ENCODE measurements at places on chromosomes 12 and 14.

DNA sequence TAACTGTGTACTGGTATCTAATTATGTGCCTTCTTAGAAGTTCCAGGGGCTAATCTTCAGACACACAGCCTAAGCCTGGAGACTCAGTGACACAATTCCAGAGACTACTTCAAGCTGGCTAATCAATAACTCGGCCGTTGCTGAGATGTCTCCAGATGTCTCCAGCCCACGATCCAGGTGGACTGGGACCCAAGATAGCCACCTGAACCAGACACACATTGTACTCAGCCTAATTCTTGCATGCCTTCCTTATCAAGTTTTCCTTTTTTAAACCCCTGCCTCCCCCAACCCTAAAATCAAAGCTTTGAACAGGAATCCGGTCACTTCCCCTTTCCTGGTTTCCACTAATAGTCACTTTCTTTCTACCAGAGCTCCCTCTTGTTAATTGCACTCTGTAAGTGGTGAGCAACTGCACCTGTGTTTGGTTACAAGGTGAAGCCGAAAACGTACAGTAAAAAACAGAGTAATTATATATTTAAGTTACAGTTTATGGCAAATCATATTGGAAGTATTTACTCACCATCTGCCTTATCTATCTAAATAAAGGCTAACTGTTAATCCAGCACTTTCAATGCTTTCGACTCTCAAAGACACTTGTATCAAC, 39.8 kb upstream of the PTGDR start:
- no peak for DNase-seq

DNA sequence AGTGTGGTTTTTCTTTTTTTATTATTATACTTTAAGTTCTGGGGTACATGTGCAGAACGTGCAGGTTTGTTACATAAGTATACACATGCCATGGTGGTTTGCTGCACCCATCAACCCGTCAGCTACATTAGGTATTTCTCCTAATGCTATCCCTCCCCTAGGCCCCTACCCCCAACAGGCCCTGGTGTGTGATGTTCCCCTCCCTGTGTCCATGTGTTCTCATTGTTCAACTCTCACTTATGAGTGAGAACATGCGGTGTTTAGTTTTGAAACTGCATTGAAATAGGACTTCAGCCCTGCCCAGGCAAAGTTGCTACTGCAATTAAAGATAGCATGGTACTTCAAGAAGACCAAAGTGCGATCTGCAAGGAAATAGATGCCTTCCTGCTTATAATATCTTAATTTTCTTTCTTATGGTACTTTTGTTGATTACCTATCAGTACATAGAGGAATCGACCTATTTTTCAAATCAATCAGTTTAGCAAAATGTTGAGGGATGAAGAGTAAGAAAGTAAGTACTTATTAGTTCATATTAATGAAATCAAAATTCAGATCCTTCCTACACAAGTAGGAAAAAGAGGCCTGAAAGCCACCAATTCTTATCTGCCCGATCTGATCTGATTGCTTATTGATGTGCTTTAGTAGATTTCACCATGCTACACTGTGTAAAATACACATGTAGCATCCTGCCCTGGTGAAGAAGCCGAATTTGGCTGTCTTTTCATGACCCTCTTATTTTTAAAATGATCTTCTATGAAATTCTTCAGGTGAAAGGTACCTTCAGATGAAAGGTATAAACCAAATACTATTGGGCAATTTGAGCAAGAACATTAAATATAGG, 1.6 kb downstream of the LTA4H start:
- no peak for DNase-seq

GRCh38 chr12:120352117-120352516, 16.8 kb downstream of the MSI1 start:
- DNase-seq = no peak

- DNase-seq = no peak
Observed at GRCh38 chr12:96456265-96456974, 33.0 kb upstream of the CFAP54 start.

DNA sequence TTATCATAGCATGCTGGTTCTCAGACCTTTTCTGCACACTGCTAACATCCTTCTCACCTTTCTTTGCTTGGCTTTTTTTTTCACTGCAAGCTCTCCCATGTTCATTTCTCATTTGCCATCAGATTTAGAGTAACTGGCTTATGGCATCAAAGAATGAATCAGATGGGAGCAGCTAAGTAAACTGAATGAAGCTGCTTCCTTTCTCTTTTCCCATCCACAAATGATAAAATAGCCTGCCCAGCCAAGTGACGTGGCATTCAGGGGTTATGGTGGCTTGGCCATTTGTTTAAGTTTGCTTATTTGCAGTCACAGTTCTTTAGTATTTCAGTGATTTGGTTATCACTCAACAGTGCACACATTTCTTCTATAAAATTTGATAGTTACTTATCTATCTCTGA, 708.6 kb downstream of the DIO2 start:
- no peak for DNase-seq

DNA sequence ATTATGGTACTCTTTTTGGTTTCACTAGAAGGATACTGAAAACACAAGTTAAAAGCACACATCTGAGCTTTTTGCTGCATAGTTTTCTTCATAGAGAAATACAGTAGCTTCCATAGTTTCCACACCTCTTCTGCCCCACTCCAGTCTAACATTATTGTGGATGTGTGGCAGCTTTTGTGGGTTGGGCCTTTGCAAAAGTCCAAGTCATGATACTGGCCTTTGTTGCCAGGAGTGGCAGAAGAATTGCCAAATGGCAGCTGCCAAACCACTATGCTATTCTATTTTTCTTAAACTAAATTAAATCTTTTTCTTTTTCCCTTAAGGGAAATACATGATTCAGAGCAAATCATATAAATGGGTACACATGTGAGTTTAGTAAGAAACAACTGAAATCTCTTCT, 114.8 kb downstream of the PLEKHA5 start:
- no peak for DNase-seq

GRCh38 chr12:34108405-34108803, 86.1 kb downstream of the ALG10 start:
- DNase-seq = no peak

DNA sequence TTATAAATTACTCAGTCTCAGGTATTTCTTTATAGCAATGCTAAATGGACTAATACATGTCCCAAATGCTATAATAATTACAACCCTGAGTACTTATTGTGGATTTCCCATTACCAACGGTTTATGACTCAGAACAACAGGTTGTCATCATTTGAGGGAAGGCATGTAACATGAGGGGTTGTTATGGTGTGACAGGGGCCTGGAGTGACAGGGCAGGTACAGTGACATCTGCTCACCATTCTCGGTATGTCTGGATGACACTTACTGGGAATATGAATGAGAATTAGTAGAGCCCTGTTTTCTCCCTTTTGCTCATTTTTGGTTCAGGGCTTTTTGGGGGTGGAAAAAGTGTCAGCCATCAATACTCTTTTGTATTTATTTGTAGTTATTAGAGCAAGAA, 36.2 kb upstream of the FERMT2 start:
- DNase-seq = no peak

GRCh38 chr14:65359503-65359902, 53.0 kb upstream of the FUT8 start:
- no peak for DNase-seq

- DNase-seq = no peak
Observed at GRCh38 chr12:93061473-93062419, 132.7 kb upstream of the EEA1 start.

DNA sequence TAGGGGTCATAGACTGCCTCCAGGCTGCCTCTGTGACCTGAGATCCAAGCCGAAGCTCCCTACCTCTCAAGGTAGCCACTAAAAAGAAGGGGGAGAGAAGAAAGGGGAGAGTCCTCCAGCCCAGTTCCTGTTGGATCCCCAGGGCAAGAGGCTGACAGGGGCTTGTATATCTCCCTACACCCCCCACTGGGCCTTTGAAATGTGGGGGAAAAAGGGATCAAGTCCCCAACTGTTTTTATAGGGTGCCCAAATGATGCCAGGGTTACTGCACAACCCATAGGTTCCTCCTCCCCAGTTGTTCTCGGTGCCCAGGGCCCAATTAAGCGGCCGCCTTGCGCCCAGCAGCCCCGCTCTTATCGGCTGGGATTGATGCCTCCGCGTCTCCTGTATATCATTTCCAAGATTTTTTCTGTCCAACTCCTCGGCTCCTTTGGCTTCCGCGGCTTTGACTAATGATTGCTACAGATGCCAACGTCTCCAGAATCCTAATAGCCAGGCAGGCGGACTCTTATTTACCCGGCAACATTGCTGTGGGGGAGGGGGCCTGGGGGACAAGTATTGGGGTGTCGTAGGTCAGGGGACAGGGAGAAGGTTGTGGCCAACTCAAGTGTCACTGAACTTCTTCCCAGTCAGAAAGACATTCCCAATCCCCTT, 7.6 kb upstream of the HOXC4 start:
- DNase-seq = no peak

- DNase-seq = peak; percentile 31
Observed at GRCh38 chr14:24310646-24311604, at the start of gene LTB4R. Gene LTB4R, plus strand, starts transcription at chr14:24311502. Its CDS starts 4,150 bp downstream, at chr14:24315652.

GRCh38 chr12:80709811-80710726, 2.6 kb downstream of the MYF6 start:
- no peak for DNase-seq

GRCh38 chr12:110739488-110739887, 3.2 kb downstream of the PPP1CC start:
- no peak for DNase-seq

- DNase-seq = no peak
Observed at GRCh38 chr12:117646520-117646919, 285.1 kb upstream of the NOS1 start.

- DNase-seq = no peak
Observed at GRCh38 chr12:50508970-50509663, 4.3 kb downstream of the DIP2B start.

GRCh38 chr14:84456946-84457345, 1073.0 kb upstream of the FLRT2 start:
- no peak for DNase-seq
